Smooth muscle cell of the pulmonary artery (primary cell): ENCODE measurements at places on chromosomes 6 and 20. TPM values are rescaled to one million over a fixed set of nuclear protein-coding genes. Genes with fewer than 3 reads are reported as not detected.

TRDN gene
- 0.10 TPM in 1 of 2 replicates, not detected in the other for total RNA-seq

FAM209B gene
- total RNA-seq = not detected in 2 replicates

ADTRP gene
- 2.0 and 9.0 TPM in 2 replicates for total RNA-seq

DSP gene
- total RNA-seq = 11.4 and 13.2 TPM in 2 replicates

RNF182 gene
- 0.40 and 9.7 TPM in 2 replicates for total RNA-seq

PKIB gene
- 6.5 and 35.7 TPM in 2 replicates for total RNA-seq

RARS2 gene
- 34.3 and 42.2 TPM in 2 replicates for total RNA-seq

TTK gene
- total RNA-seq = 2.5 and 7.7 TPM in 2 replicates

ASIP gene
- not detected in 2 replicates for total RNA-seq

NRSN1 gene
- not detected in 2 replicates for total RNA-seq

C6orf52 gene
- 0.46 TPM in 1 of 2 replicates, not detected in the other for total RNA-seq
